ENCODE measurements at places on chromosomes 4 and X. TPM values are rescaled to one million over a fixed set of nuclear protein-coding genes. Genes with fewer than 3 reads are reported as not detected.

ANXA10 gene
- polyA plus RNA-seq, result not detected

SPINK2 gene
- not detected for polyA plus RNA-seq

SPANXN1 gene
- polyA plus RNA-seq, result not detected

MEPE gene
- polyA plus RNA-seq, result not detected

SULT1B1 gene
- polyA plus RNA-seq, result 0.33 TPM

TCEAL7 gene
- polyA plus RNA-seq, result 5.9 TPM

AKAP14 gene
- not detected for polyA plus RNA-seq

SCRG1 gene
- 0.54 TPM for polyA plus RNA-seq

NLRP2B gene
- polyA plus RNA-seq, result not detected

INTU gene
- 5.4 TPM for polyA plus RNA-seq

SOWAHB gene
- not detected for polyA plus RNA-seq

GRPR gene
- 0.07 TPM for polyA plus RNA-seq

DGAT2L6 gene
- not detected for polyA plus RNA-seq

BTK gene
- polyA plus RNA-seq, result 5.0 TPM

DHRSX gene
- polyA plus RNA-seq, result 68.6 TPM

MAOB gene
- 16.5 TPM for polyA plus RNA-seq

MAGEE2 gene
- 0.60 TPM for polyA plus RNA-seq

DDX3X gene
- polyA plus RNA-seq, result 59.4 TPM

GABRG1 gene
- polyA plus RNA-seq, result not detected

ZAR1 gene
- not detected for polyA plus RNA-seq

NPY1R gene
- 28.3 TPM for polyA plus RNA-seq

PDZD4 gene
- polyA plus RNA-seq, result 3.0 TPM

CTSO gene
- polyA plus RNA-seq, result 5.0 TPM

GPR50 gene
- polyA plus RNA-seq, result 0.40 TPM

F8A3 gene
- polyA plus RNA-seq, result not detected

NAP1L5 gene
- 57.6 TPM for polyA plus RNA-seq

CYBB gene
- polyA plus RNA-seq, result 8.8 TPM

RS1 gene
- not detected for polyA plus RNA-seq

HMX1 gene
- polyA plus RNA-seq, result not detected

NAP1L2 gene
- polyA plus RNA-seq, result 3.3 TPM

GABRB1 gene
- polyA plus RNA-seq, result not detected

MAGEA1 gene
- not detected for polyA plus RNA-seq

ATOH1 gene
- not detected for polyA plus RNA-seq

ADH1C gene
- polyA plus RNA-seq, result 1.5 TPM

TRAM1L1 gene
- 1.3 TPM for polyA plus RNA-seq

TLL1 gene
- polyA plus RNA-seq, result 1.2 TPM

EGF gene
- 0.07 TPM for polyA plus RNA-seq

LYAR gene
- 30.1 TPM for polyA plus RNA-seq

HELT gene
- polyA plus RNA-seq, result not detected

GPRIN3 gene
- polyA plus RNA-seq, result 0.47 TPM

MAGEB5 gene
- not detected for polyA plus RNA-seq

UGT2B15 gene
- not detected for polyA plus RNA-seq

ZDHHC15 gene
- 0.88 TPM for polyA plus RNA-seq

ARHGAP36 gene
- 17.9 TPM for polyA plus RNA-seq

NEUROG2 gene
- polyA plus RNA-seq, result not detected

USP17L22 gene
- polyA plus RNA-seq, result not detected

ITM2A gene
- polyA plus RNA-seq, result 13.7 TPM

RRH gene
- 0.46 TPM for polyA plus RNA-seq

Measured in adrenal gland (tissue), 19 donors.